Immature natural killer cell (primary cell): ENCODE measurements at places on chromosomes 5 and 9. TPM values are rescaled to one million over a fixed set of nuclear protein-coding genes. Genes with fewer than 3 reads are reported as not detected.

BARHL1 gene
- polyA plus RNA-seq = not detected

ALDOB gene
- polyA plus RNA-seq = not detected

PCDHA9 gene
- polyA plus RNA-seq = not detected

GFPT2 gene
- polyA plus RNA-seq = not detected

TMOD1 gene
- 1.7 TPM for polyA plus RNA-seq

CORO2A gene
- polyA plus RNA-seq = 1.6 TPM

CDH9 gene
- not detected for polyA plus RNA-seq

GRM6 gene
- polyA plus RNA-seq = not detected

SEMA5A gene
- polyA plus RNA-seq = not detected

NUDCD2 gene
- 43.5 TPM for polyA plus RNA-seq

ASS1 gene
- polyA plus RNA-seq = not detected

GDNF gene
- not detected for polyA plus RNA-seq

IL3 gene
- not detected for polyA plus RNA-seq

SOHLH1 gene
- not detected for polyA plus RNA-seq

TSSK1B gene
- polyA plus RNA-seq = not detected

TEK gene
- polyA plus RNA-seq = not detected

IL9 gene
- not detected for polyA plus RNA-seq

MSX2 gene
- polyA plus RNA-seq = not detected

PHAX gene
- 70.5 TPM for polyA plus RNA-seq

ELAVL2 gene
- not detected for polyA plus RNA-seq

ARHGEF39 gene
- 0.92 TPM for polyA plus RNA-seq
